ENCODE measurements at places on chromosomes 11 and 22. TPM values are rescaled to one million over a fixed set of nuclear protein-coding genes. Genes with fewer than 3 reads are reported as not detected.

- no peaks in the 10 kb centered on the region for H3K27me3 ChIP-seq
- H3K36me3 ChIP-seq: no peaks in the 10 kb centered on the region
- H3K4me3 ChIP-seq: no peak overlapping the region
- DNase-seq: no peak
- H3K4me1 ChIP-seq: no peaks in the 10 kb centered on the region
- H3K27ac ChIP-seq: no peak overlapping the region
These were observed 283.0 kb upstream of the NARS2 start for GRCh38 chr11:78857688-78858087.

The KCNQ1OT1 gene
- 3.6 TPM for total RNA-seq

The NPTXR gene
- total RNA-seq: 26.9 TPM

DNA sequence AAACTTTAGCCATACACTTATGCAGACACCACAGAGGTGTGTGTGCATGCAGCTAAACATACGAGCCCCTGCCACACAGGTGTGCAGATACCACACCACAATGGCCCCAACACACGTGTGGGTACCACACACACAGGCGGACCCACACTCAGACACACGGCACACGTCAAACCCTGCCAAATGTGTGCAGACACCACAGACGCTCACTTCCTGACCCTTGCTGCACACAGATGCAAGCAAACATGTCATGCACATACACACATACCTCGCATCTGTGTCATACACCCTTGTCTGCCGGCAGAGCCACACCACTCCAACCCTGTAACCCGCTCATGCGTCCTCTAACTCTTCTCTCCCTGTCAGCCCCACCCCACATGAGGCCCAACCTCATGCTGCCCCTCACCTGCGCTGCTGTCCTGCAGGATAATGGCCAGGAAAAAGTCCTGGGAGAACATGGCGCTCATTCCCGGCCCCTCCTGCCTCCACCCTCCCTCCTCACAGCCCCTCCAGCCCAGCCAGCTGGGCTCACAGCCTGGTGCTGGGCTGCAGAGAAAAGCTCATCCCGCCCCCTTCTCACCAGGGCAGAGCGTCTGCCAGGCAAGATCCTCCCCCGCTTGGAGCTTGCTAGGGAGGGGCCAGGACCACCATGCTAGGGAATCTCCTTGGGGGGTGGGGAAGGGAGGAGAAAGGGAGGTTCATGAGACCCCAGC, 14.2 kb downstream of the SMPD1 start:
- H3K27ac ChIP-seq: peak overlapping the region; percentile 14
- no peaks in the 10 kb centered on the region for H3K27me3 ChIP-seq
- H3K4me1 ChIP-seq: no peaks in the 10 kb centered on the region
- no peak for DNase-seq

The C11orf65 gene
- 1.4 TPM for total RNA-seq

The CDC42BPG gene
- total RNA-seq: 12.9 TPM

- no peaks in the 10 kb centered on the region for H3K36me3 ChIP-seq
- DNase-seq: peak; percentile 55
- H3K27me3 ChIP-seq: no peaks in the 10 kb centered on the region
- H3K27ac ChIP-seq: peak overlapping the region; percentile 96
These were observed 2.4 kb downstream of the FADS2 start for GRCh38 chr11:61830237-61831105.

DNA sequence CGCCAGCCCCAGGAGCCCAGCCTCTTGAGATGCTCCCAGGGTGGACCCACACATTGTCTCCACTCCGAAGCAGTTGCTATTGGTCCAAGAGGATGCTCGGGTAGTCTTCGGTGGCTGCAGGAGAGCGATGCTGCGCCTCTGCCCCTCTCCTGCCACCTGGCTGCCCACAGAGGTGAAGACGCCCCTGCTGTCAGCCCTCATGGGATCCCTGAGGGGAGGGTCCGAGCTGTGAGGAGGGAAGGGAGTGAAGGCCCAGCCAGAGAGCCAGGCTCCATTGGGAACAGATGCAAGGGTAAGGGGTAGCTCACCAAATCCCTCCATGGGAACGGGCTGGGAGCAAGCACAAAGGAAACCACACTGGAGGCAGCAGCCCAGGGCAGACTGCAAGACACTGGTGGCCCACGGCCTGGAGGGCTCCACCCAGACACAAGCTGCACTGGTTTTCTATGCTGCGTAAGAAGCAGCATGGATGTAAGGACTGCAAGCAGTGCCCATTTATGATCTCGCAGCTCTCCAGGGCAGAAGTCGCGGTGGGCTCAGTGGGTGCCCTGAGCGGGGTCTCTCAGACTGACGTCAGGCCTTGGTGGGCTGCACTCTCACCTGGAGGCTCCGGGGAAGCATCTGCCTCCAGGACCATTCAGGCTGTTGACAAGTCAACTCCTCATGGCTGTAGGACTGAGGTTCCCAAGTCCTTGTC, 15.7 kb downstream of the TSPAN32 start:
- no peak overlapping the region for H3K27ac ChIP-seq
- no peak overlapping the region for H3K4me3 ChIP-seq
- peaks cover 9% of the 10 kb centered on the region for H3K4me1 ChIP-seq

GRCh38 chr22:47065756-47066615, 303.5 kb downstream of the TBC1D22A start:
- no peak overlapping the region for H3K27ac ChIP-seq
- H3K4me1 ChIP-seq: no peaks in the 10 kb centered on the region
- DNase-seq: peak; percentile 93
- H3K36me3 ChIP-seq: no peaks in the 10 kb centered on the region
- no peak overlapping the region for H3K4me3 ChIP-seq

GRCh38 chr11:43852057-43852636, 28.5 kb upstream of the ALKBH3 start:
- no peaks in the 10 kb centered on the region for H3K4me1 ChIP-seq
- H3K4me3 ChIP-seq: no peak overlapping the region
- no peaks in the 10 kb centered on the region for H3K27me3 ChIP-seq
- DNase-seq: peak; percentile 39
- no peak overlapping the region for H3K27ac ChIP-seq

The PNPLA3 gene
- 0.42 TPM for total RNA-seq

- H3K36me3 ChIP-seq: no peaks in the 10 kb centered on the region
- H3K4me1 ChIP-seq: no peaks in the 10 kb centered on the region
- H3K4me3 ChIP-seq: no peak overlapping the region
- no peak for DNase-seq
These were observed 28.7 kb upstream of the MMP20 start for GRCh38 chr11:102653744-102654291.

DNA sequence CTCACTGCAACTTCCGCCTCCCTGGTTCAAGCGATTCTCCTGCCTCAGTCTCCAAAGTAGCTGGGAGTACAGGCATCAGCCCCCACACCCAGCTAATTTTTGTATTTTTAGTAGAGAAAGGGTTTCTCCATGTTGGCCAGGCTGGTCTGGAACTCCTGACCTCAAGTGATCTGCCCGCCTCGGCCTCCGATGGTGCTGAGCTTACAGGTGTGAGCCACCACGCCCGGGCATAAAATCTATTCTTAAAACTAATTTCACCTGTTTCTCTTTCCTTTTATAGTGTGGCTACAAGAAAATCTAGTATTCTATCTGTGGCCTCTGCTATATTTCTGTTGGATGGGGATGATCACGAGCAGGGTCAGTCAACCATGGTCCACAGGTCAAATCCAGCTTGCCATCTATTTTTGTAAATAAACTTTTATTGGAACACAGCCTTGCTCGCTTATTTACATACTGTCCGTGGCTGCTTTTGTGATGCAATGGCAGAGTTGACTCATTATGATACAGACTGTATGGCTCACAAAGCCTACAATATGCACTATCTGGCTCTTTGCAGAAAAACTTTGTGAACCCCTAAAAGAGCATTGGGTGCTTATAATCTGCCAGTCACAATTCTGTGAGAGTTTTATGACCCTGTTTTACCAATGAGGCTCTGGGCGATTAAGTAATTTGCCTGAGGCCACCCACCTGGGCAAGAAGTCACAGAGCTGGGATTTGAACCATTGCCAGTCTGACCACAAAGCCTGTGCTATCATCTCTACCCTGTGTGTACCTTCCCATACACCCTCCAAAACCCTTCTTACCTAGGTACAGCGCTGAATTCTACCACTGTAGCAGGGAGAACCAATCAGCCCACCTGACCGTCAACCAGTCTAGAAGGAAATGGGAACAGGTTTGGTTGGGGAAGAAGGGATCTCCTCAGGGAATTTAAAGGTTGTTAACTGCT, 28.3 kb downstream of the SLC1A2 start:
- peaks cover 5% of the 10 kb centered on the region for H3K4me1 ChIP-seq
- H3K4me3 ChIP-seq: no peak overlapping the region
- no peaks in the 10 kb centered on the region for H3K36me3 ChIP-seq
- no peak overlapping the region for H3K27ac ChIP-seq
- H3K27me3 ChIP-seq: no peaks in the 10 kb centered on the region
- peak; percentile 29 for DNase-seq

DNA sequence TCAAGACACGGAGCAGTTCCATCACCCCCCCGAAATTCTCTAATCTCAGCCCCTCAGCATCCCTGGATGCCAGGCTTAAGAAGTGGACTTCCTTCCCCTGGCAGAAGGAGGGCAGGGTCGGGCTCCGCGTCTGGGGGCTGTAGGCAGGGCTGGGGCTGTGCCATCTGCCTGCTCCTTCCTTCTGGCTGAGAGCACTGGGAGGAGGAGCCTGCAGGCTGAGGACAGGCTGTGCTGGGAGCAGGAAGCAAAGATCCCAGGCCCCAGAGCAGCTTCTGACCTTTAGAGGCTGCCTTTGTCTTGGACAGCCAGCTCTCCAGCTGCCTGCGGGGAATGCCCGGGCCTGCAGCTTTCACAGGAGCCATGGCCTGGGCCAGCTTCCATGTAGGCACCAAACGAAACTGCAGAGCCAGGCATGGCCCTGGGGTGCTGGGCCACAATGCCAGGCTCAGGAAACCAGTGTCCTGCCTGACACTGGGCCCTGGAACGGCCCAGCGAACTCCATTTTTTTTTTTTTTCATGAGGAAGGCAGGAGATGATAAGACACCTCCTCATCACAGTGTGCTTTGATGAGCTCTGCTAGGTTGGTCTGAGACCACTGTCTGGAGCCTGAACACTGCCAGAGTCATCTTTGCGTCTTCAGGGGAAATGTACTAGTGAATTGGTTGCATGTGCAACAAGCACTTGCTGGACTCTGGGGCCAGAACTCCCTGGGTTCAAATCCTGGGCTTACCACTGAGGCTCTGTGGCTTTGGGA, 67.9 kb downstream of the MCM5 start:
- H3K4me3 ChIP-seq: no peak overlapping the region
- no peaks in the 10 kb centered on the region for H3K36me3 ChIP-seq
- peak; percentile 84 for DNase-seq
- H3K4me1 ChIP-seq: peaks cover 9% of the 10 kb centered on the region
- H3K27me3 ChIP-seq: no peaks in the 10 kb centered on the region
- peak overlapping the region; percentile 79 for H3K27ac ChIP-seq

The BDNF gene
- 0.20 TPM for total RNA-seq

- H3K27ac ChIP-seq: no peak overlapping the region
- no peak overlapping the region for H3K4me3 ChIP-seq
- DNase-seq: no peak
These were observed 5.9 kb upstream of the VWA5A start for GRCh38 chr11:124109377-124109776.

The ACAT1 gene
- 481 TPM for total RNA-seq

DNA sequence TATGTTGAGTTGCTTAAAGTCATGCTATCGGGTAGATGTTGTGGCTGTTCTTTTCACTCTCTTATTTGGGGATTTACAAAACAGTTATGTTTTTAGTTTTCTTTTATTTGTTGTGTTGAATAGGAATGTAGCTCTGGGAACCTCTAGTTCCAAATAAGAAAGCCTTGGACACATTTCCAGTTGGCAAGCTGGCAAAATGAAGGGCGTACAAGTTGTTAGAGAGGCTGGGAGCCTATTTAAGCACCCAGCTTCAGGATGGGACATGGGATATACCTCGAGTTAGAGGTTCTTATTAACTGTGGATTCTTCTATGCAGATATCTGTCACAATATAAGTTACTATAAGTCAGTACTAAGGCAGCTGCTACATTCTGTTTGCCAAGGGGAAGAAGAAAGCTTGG, 22.8 kb downstream of the PPARA start:
- H3K4me1 ChIP-seq: peaks cover 31% of the 10 kb centered on the region
- no peaks in the 10 kb centered on the region for H3K27me3 ChIP-seq
- peaks cover 4% of the 10 kb centered on the region for H3K36me3 ChIP-seq
- DNase-seq: no peak
- peak overlapping the region; percentile 7 for H3K27ac ChIP-seq
- H3K4me3 ChIP-seq: no peak overlapping the region

GRCh38 chr22:19066531-19067271, 55.5 kb downstream of the DGCR2 start:
- peaks cover 24% of the 10 kb centered on the region for H3K4me1 ChIP-seq
- no peak overlapping the region for H3K27ac ChIP-seq
- H3K27me3 ChIP-seq: no peaks in the 10 kb centered on the region
- no peak overlapping the region for H3K4me3 ChIP-seq

The NECTIN1 gene
- 5.9 TPM for total RNA-seq

DNA sequence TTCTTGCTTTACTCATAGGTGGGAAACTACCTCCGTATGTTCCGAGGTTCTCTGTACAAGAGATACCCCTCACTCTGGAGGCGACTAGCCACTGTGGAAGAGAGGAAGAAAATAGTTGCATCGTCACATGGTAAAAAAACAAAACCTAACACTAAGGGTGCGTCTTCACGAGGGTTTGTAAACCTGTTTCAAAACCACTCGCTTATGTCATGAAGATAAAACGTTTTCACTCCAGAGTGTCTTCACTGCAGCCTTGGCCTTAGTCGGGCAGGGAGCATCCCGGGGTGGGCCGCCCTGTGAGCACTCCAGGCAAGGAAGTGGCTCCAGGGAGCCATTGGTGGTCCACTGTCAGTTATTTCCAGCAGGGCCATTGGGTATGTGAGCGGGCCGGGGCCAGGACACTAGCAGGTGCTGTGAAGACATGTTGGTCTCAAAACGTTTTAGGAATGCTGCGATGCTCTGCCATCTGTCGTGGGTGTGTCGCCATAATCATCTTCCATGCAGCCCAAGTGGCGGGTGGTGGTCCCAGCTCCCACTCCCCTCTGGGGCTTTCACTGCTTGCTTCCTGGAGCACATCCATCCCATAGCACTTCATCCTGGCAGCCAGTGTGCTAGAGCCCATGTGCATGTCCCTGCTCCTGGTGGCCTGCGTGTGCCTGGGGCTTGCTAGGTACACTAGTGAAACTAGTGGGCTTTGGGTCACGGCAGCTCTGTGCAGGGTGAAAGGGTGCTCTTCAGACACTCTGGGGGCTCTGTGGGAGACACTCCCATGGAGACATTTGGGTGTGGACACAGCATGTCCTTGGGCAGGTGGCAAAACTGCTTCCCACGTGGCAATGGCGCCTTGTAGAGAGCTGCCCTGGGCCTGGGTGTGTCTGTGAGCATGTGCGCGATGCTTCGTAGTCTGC, 5.2 kb downstream of the SMARCB1 start:
- peak overlapping the region; percentile 7 for H3K27ac ChIP-seq
- H3K27me3 ChIP-seq: no peaks in the 10 kb centered on the region

GRCh38 chr22:37253126-37253660, 9.1 kb upstream of the RAC2 start:
- H3K36me3 ChIP-seq: no peaks in the 10 kb centered on the region
- H3K4me3 ChIP-seq: no peak overlapping the region

GRCh38 chr11:115222863-115223530, 281.2 kb downstream of the CADM1 start:
- no peaks in the 10 kb centered on the region for H3K36me3 ChIP-seq
- no peak overlapping the region for H3K27ac ChIP-seq
- no peaks in the 10 kb centered on the region for H3K4me1 ChIP-seq
- no peaks in the 10 kb centered on the region for H3K27me3 ChIP-seq

The ZFPL1 gene
- 34.5 TPM for total RNA-seq

GRCh38 chr11:1075341-1075911, 752 bp downstream of the MUC2 start:
- no peak overlapping the region for H3K4me3 ChIP-seq
- DNase-seq: no peak
- H3K27me3 ChIP-seq: no peaks in the 10 kb centered on the region
- H3K4me1 ChIP-seq: no peaks in the 10 kb centered on the region

Measured in adrenal gland (tissue), 19 donors.